OCI-LY7 (cell line): ENCODE measurements at places on chromosomes 5 and 9. TPM values are rescaled to one million over a fixed set of nuclear protein-coding genes. Genes with fewer than 3 reads are reported as not detected.

The TRIM14 gene
- total RNA-seq = 26.0 and 31.2 TPM in 2 replicates

DNA sequence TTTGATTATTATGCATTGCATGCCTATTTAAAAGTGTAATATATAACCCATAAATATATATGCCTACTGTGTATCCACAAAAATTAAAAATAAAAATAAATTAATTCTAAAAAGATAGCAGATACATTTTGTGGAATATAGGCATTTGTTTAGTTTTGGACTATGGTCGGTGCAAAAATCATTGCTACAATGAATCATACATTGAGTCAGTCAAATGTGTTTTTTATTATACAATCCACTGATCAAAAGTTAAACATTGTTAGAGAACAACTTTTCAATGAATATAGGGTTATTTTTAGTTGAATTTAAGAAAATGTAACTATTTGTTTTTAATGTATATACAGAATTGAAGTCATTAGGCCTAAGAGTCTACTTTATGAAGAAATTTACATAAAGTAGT lies 885.9 kb downstream of the EFNA5 start:
- no peak for DNase-seq

GRCh38 chr5:142627383-142628217 lies 58.3 kb downstream of the FGF1 start:
- DNase-seq = no peak

The SLC4A9 gene
- total RNA-seq = 2.6 and 5.1 TPM in 2 replicates

- no peak for DNase-seq
Measured at GRCh38 chr9:105535920-105536668, 21.8 kb upstream of the FKTN start.

GRCh38 chr5:82881571-82882174 lies 195.5 kb downstream of the TMEM167A start:
- no peak for DNase-seq

GRCh38 chr5:142540922-142541422 lies 144.9 kb downstream of the FGF1 start:
- DNase-seq = no peak

- DNase-seq = peak; percentile 4
Measured at GRCh38 chr9:104027295-104027694, 66.8 kb upstream of the SMC2 start.

GRCh38 chr9:129270205-129270604 lies 92.1 kb upstream of the IER5L start:
- peak; percentile 97 for DNase-seq

The COL23A1 gene
- total RNA-seq = 0.53 TPM in 1 of 2 replicates, not detected in the other

The FABP6 gene
- total RNA-seq = not detected in 2 replicates
